ENCODE measurements at places on chromosomes 4 and X.

DNA sequence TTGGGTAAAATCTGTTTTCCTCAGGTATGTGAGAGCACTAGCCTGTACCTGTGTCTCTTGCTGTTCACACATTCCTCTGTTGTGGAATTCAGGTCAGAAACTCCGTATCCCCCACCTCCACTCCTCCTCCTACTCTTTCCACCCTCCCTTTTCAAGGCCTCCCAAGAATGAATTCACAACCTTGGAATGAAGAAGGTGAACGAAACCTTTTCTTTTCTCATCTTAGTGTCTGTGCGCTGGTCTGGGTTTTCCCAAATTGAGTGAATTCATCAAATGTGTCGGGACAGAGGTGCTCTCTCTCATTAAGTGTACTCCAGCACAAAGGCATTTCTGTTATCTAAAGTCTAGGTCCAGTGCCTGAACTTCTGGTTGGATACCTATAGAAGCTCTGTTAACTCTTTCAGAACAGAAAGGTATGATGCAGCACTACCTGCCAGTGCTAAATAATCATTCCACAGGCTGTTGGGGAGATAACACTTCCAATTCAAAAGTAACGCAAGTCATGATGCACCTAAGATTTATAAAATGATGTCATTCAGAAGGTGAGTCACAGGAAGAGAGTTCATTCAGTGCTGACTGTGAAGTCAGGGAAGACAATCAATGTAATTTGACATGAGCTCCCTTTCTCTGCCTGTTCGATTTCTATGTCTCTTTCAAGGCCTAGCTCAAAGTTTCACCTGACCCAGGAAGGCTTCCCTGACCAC is 41.9 kb downstream of the COL4A6 start:
- no peak for DNase-seq

DNA sequence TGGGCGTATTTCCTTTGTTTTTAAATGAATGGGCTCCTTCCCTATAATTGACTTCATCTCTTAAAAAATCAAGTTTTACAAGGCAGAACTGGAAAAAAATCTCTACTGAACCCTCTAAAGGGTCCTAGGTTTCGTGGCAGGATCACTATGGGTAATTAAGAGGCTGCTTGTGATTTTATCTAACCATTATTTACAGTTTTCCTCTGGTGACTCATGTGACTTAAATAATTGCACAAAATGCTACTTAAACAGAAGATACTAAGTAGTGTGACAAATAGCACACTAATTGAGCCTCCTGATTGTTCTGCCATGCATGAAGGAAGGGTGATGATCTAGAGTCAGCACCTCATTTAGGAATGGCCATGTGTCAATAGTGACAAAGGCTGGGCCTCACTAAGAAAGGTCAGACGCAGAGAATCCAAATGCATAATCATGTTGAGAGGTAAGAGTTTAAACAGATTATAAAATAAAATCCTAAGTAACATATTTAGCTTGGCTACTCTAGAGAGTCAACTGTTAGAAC is 35.5 kb downstream of the OFD1 start:
- DNase-seq, result no peak

- no peak for DNase-seq
Observed at GRCh38 chrX:17601441-17602200, 135.7 kb upstream of the SCML1 start.

GRCh38 chr4:42914937-42915336 is 22.4 kb downstream of the GRXCR1 start:
- DNase-seq, result no peak

DNA sequence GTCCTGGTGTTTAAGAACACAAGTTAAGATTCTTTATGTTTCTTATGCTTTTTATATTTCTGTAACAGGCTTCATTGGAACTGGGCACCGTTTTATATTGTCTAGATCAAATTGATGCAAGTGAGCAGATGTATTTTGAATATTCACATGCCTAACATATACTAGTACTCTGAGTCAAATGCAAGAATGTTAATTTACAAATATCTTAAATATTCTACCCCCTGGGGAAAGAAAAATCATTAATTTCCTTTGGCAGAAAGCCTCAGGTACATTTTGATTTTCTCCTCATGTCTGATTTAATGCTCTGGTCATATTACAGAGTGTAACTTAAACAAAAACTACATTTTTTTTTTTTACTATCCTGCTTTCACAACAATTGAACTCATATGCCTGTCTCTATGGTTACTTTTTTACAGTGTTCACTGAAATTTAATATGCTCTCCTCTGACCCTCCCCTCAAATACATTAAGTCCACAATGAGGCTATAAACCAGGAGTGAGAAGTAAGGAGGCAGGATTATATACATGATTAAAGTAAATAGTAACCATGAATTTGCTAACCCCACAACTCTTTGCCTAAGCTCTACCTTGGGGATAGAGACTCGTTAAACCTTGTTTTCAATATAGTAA is 2.4 kb upstream of the NSUN7 start:
- DNase-seq, result no peak

- DNase-seq, result no peak
Observed at GRCh38 chrX:107505223-107505622, 55.8 kb downstream of the FRMPD3 start.

- DNase-seq, result peak; percentile 16
Observed at GRCh38 chrX:120791013-120791643, 84.5 kb downstream of the CT47B1 start.
